Hematopoietic multipotent progenitor cell treated with erythropoietin and hydrocortisone succinate and interleukin-3 and kit ligand, for 17 days (in vitro differentiated cells): ENCODE measurements at places on chromosomes 2 and 18.

- DNase-seq: no peak
Measured at GRCh38 chr2:30683236-30683956, 123.8 kb downstream of the CAPN13 start.

- no peak for DNase-seq
Measured at GRCh38 chr2:37786854-37787253, 115.4 kb upstream of the CDC42EP3 start.

DNA sequence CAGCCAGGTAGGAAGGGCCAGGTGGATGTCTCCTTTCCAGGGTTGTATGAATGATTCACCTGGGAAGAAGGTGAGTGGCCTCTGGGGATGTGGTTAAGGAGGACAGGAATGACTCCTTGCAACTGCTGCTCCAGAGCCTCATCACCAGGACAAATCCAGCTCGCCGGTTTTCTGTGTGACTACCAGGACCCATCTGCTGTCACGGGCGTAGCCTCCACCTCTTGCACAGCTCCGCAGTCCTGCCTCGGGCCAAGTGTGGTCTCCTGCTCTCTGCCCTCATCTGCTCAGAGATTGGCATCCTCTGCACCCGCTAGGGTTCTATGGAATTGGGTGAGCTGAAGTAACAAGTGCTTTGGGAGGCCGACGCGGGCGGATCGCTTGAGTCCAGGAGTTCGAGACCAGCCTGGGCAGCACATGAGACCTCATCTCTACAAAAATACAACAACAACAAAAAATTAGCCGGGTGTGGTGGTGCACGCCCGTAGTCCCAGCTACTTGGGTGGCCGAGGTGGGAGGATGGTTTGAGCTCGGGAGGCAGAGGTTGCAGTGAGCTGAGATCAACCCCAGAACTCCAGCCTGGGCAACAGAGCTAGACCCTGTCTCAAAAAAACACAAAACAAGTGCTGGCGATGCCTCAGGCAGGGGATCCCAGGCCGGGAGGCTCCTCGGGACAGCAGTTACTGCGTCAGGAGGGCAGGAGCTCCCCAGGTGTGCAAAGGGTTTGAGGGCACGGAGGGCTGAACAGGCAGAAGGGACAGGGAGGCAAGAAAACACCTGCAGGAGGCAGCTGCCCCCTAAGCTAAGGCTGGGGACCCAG, 831 bp upstream of the D2HGDH start:
- DNase-seq: no peak

- no peak for DNase-seq
Measured at GRCh38 chr18:63160172-63160995, 159.2 kb downstream of the BCL2 start.

GRCh38 chr2:216486708-216487107, 11.9 kb upstream of the RPL37A start:
- DNase-seq: no peak

- no peak for DNase-seq
Measured at GRCh38 chr2:188776634-188777033, 197.5 kb upstream of the COL3A1 start.

GRCh38 chr2:152019732-152020131, 79.1 kb downstream of the CACNB4 start:
- no peak for DNase-seq

GRCh38 chr2:59084326-59084725, 843.2 kb upstream of the FANCL start:
- peak; percentile 17 for DNase-seq

- no peak for DNase-seq
Measured at GRCh38 chr2:48169141-48169592, 262.9 kb upstream of the FBXO11 start.

- DNase-seq: no peak
Measured at GRCh38 chr2:20994130-20994529, 49.7 kb downstream of the APOB start.

GRCh38 chr18:8834881-8835280, 129.5 kb downstream of the MTCL1 start:
- peak; percentile 27 for DNase-seq

GRCh38 chr2:156385242-156385641, 50.9 kb upstream of the GPD2 start:
- no peak for DNase-seq

DNA sequence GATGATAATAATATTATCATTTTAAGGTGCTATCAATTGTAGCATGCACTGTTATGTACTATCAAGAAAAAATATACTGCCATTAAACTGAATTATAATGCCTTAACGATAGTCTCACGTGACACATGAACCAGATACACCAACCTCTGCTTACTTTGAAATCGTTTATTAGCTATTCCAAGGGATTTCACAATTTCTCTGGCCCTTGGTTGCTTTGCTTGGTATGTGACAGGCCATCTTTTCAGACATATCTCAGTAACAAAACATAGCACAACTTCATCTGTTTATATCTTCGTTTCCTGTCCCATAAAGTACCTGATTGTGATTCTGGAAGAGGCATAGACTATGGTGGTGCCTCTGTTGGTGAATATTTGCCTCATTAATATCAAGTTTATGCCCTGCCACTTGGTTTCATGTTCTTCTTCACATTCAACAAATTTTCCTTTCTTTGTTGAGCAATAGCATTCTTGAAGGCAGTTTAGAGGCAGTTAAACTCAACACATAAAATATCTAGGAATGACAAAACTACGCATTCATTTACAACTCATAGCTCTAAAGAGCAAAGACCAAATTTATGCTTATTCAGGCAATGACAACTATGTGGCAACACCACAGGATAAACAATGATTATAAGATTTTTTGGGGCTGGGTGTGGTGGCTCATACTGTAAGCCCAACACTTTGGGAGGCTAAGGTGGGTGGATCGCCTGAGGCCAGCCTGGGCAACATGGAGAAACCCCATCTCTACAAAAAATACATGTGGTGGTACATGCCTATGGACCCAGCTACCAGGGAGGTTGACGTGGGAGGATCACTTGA, 84.3 kb downstream of the MCFD2 start:
- no peak for DNase-seq

DNA sequence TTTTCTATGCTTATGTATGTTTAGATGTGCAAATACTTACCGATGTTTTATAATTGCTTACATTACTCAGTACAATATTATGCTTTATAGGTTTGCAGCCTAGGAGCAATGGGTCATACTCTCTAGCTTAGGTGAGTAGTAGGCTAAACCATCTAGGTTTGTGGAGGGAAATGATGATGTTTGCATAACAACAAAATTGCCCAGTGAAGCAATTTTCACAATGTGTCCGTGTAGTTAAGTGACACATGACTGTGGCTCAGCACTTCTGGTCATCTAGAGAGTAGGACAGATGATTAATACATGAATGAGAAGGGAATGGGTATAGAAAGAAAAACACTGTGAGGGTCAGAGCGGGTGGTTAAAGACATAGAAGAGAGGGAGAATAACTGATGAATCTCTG, 2116.2 kb upstream of the PIK3C3 start:
- DNase-seq: no peak

GRCh38 chr2:232030229-232030628, 68.7 kb downstream of the DIS3L2 start:
- DNase-seq: no peak

GRCh38 chr2:118968042-118968441, 26.0 kb downstream of the MARCO start:
- no peak for DNase-seq

GRCh38 chr2:30282721-30283120, 51.4 kb downstream of the LBH start:
- no peak for DNase-seq

DNA sequence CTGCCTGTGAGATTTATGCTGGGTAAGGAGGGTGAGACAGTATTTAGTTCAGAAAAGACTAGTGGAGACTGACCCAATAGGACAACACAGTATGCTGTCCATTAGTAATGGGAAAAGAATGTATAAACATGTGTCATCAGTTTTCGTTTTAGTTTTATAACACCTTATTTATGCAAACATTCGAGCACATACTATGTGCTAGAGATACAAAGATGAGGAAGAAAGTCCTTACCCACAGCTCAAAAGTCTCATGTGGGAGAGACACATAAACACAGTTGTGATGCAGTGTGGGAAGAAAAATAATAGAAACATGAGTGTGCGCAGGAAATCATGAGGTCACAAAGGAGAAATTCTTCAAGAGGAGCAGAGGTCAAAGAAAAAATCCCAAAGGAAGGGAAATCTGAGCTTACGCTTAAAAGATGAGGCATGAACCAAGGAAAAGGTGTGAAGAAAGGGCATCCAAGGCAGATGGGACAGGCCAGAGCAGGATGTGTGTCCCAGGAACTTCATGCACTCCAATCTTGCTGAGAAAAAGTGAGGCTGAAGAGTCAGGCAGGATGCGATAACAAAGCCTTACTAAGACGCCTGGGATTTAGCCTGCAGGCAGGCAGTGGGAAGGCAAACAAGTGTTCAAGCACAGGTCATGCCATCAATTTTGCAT, 8.1 kb downstream of the METTL21A start:
- no peak for DNase-seq

- DNase-seq: no peak
Measured at GRCh38 chr18:48932462-48932818, 18.3 kb downstream of the SMAD7 start.

DNA sequence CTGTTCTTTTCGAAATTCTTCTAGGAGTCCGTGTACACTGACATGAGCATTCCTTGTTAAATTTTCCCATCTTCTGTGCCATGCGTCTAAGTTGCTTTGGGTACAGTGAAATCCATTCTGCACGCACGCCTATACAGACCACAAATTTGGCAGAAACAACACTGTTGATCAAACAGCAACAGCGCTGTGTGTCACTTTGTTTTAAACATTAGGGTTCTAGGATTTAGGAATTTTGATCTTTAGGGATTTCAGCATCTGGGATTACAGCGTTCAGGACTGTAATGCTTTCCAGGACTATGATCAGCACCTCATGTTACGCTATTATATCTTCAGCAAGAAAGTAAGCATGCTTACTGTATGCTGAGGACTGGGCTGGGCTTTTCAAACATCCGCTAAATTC, 47.1 kb upstream of the FHL2 start:
- no peak for DNase-seq

DNA sequence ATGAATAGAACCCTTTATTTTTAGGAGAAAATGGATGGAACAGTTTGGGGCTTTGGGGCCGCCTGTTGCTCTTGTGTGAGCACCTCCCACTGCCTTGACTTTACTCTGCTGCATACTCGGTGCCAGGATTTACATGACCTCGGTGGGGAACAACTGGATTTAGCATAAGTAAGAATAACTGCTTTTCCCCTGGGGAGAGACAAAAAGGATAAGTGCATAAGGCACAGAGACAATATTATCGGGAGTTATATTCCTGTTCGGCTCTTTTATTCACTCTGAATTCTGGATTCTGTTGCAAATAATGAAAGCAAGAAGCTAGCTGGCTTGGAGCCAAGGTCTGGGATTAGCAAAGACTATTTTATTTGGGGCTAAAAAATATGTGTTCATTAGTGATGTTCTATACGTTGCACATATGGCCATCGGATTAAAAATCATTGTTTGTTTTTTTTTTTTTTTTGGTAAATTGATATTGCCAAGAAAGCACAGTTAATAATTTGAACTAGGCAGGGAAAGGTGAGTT, 69.8 kb downstream of the CYBRD1 start:
- DNase-seq: no peak

DNA sequence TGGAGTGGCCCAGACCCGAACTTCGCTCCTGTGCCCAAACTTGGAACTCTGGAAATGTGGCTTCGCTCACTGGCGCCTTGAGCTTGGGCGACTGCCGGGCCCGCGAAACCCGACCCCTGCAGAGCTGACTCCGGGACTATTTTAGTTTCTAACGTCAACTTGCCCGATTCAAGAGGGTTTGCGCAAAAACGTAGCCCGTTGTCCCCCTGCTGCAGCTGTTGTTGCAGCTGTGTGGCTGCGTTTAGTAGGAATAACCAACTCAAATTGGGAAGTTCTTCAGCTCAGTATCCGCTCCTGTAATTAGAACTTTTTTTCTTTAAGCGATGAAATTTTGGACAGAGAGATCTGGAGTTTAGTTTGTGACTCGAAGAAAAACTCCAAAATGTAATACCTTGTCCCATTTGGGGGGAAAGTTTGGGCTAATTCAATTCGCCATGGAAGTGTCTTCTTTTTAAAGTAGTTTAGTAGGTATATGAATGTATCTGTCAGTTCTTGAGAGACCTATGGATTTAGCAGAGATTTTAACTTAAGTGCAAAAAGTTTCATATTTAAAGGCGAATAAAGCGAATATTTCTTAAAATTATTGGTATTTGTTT, 559 bp downstream of the MYL12A start:
- DNase-seq: no peak

- DNase-seq: no peak
Measured at GRCh38 chr2:63837036-63837594, 4.6 kb upstream of the UGP2 start.

- DNase-seq: no peak
Measured at GRCh38 chr2:234977228-234977679, 25.4 kb downstream of the SH3BP4 start.

DNA sequence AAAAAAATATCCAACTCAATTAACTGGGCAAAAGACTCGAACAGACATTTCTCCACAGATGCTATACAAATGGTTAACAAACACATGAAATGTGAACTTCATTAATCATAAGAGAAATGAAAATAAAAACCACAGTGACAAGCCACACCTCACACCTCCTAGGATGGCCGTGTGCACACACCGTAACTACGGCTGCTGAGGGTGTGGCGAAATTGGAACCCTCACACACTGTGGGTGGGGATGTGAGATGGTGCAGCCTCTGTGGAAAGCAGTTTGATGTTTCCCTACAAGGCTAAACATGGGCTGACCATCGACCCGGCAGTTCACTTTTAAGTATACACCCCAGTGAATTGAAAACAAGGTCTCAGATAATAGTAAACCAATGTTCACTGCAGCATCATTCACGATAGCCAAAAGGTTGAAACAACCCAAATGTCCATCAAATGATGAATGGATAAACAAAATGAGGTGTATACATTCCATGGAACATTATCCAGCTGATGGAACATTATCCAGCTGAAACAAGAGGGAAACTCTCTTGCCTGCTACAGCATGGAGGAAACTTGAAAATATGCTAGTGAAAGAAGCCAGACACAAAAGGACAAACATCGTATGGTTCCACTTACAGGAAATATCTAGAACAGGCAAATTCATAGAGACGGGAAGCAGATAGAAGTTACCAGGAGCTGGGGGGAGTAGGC, 32.2 kb downstream of the ZAP70 start:
- no peak for DNase-seq

- DNase-seq: no peak
Measured at GRCh38 chr18:49894517-49895226, 81.3 kb upstream of the ACAA2 start.

GRCh38 chr2:47299555-47299954, 103.4 kb upstream of the MSH2 start:
- peak; percentile 53 for DNase-seq

- DNase-seq: no peak
Measured at GRCh38 chr2:217482056-217482710, 520.6 kb downstream of the TNS1 start.

- no peak for DNase-seq
Measured at GRCh38 chr2:60306267-60306861, 247.1 kb downstream of the BCL11A start.

DNA sequence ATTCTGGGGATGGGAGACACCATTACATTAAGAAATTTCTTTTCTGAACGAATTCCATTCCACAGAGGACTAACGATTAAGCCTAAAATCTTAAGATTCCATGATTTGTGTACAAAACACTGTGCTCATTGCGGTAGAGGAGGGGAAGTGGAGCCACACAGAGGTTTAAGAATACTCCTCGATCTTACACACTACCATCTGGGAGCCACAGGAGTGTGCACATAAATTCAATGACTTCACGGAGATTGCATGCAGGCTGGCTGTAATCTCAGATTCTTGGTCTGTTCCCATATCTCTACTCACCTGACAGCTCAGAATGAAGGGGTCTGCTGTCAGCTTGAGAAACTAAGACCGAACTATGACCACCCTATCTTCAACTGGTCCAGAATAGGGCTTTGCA, 762 bp downstream of the VPS4B start:
- DNase-seq: no peak
